ENCODE measurements at places on chromosomes 7 and 10. TPM values are rescaled to one million over a fixed set of nuclear protein-coding genes. Genes with fewer than 3 reads are reported as not detected.
A peak's percentile ranks its signal among the peaks of the same experiment; 100 is the strongest.

The FAM13C gene
- 0.04 TPM for polyA plus RNA-seq

The SGCE gene
- 62.6 TPM for polyA plus RNA-seq

The STRIP2 gene
- 3.6 TPM for polyA plus RNA-seq

The TDRD1 gene
- polyA plus RNA-seq, result not detected

The SLC18A3 gene
- not detected for polyA plus RNA-seq

The NEUROD6 gene
- polyA plus RNA-seq, result not detected

The SFRP4 gene
- 1.5 TPM for polyA plus RNA-seq

- no peak for DNase-seq
Measured at GRCh38 chr10:100534726-100535125, 1.0 kb upstream of the HIF1AN start.

GRCh38 chr10:72248468-72249151 lies 25.1 kb upstream of the DDIT4 start:
- DNase-seq, result peak; percentile 68

- no peak for DNase-seq
Measured at GRCh38 chr10:7184660-7185366, 226.0 kb downstream of the SFMBT2 start.

DNA sequence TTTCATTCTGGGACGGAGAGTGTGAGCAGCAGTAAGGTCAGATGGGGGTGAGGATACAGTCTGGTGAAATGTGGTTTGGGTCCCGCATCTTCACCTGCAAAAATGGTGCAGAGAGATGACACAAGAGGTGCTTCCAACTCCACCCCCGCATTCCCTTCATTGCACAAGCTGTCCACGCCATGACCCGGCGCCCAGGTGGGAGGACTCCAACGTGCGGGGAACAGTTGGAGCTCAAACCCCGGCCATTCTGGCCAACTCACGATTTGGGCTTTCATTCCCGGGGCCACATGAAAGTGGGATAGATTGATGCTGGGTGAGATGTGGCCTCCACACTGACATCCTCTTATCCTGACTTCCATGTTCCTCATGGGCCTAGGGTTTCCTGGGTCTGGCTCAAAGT lies 34.6 kb upstream of the ZNF273 start:
- no peak for DNase-seq

DNA sequence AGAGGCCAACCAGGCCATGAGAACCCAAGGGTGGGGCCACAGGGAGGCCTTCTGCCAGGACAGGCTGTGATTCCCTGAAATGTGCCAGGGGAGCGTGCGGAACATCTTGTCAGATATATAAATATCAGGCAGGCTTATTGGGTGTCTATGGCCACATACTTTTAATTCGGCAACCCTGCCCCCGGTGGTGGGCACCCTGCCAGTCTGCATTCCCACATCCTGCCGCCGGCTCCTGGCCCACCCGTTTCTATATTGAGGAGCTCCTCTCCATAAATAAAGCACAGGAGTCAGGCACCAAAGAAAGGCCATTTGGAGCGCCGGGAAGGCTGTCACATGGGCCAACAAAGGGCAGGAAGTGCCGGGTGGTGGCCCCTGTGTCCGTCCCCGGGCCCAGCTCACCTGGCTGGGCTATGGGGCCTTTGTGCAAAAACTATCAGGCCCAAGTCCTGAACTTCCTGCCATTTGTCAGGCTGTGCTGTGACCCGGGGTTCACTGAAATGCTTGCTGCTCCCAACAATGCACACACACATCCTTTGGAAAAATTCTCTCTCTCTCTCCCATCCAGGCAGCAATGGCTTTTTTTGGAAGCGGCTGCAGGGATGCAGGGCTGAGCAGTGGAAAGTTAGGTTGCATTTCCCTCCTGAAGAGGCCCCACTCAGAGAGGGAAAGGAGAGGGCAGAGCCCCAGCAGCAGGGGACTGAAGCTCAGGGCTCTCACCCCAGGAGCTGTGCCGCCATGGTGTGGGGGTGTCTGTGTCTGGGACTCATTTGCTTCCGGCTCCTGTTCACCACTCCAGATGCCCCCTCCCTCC lies 25.0 kb upstream of the PODXL start:
- DNase-seq, result no peak

DNA sequence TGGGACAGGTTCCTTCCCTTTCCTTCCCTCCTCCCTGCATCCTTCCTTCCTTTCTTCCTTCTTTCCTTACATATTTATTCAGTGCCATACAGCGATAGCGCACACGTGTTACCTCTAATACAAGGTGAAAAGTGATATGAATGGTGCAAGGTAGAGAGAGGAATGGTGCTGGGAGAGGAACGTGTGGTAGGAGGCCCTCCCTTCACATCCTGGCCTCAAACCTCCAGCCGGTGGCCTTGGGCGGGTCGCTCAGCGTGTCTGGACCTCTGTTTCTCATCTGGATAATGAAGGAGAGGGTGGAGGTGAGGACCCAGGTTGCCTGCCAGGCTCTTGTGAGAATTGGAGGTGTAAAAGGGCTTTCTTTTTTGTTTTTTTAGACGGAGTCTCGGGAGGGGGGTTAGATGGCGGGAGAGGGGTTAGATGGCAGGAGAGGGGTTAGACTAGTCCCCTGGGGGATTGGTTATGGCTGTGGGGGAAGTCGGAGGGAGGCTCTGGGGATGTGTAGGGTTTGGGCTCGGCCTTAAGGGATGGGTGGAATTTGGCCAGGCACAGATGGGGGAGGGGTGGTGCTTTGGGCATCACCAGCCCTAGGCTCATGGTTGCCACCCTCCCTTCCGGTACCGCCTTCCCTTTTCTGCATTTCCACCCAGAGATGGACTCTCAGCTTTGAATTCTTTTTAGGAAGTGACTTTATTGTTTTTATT lies 14.9 kb downstream of the CHST3 start:
- DNase-seq, result no peak

- DNase-seq, result peak; percentile 55
Measured at GRCh38 chr7:123871998-123872867, 27.3 kb downstream of the HYAL4 start.

DNA sequence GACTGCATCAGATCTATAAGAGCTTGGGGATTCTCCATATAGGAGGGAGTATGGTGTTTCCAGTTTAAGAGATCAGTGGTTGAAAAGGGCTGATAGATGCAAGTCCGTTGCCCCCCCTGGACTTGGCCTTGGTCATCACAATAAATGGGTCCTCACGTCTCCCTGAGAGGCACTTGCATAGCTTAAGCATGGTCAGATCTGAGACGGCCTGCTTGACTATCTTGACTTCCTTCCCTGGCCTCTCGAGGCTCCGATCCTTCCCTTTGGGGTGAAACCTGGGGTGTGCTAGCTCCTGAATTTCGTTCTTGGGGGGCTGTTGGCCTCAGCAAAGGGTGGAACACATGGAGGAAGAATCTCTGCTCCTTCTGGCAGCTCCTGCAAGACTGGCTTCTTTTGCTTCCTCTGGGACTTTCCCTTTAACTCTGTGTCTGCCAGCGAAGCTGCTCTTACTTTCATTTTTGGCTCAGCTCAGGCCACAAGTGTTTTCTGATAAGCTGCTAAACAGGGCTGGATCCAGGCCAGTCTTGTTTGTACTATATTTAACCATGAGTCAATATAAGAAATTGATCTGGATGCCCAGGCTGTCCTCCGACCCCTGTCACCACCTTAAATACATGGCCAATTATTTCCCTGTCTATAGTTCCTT lies 11.2 kb upstream of the ZNF485 start:
- no peak for DNase-seq

GRCh38 chr10:68362590-68362989 lies 29.9 kb upstream of the PBLD start:
- DNase-seq, result no peak

All from HepG2 (cell line).